Activated T-helper 1 cell treated with anti-CD3 and anti-CD28 coated beads, Interleukin-2, amount 50 U/mL, for 16 hours (primary cell): ENCODE measurements at places on chromosomes 16 and 17.

GRCh38 chr16:4868026-4868425 lies 20.7 kb downstream of the UBN1 start:
- no peak for DNase-seq

- DNase-seq = no peak
Measured at GRCh38 chr16:66605979-66606751, 1.7 kb downstream of the CMTM3 start.

DNA sequence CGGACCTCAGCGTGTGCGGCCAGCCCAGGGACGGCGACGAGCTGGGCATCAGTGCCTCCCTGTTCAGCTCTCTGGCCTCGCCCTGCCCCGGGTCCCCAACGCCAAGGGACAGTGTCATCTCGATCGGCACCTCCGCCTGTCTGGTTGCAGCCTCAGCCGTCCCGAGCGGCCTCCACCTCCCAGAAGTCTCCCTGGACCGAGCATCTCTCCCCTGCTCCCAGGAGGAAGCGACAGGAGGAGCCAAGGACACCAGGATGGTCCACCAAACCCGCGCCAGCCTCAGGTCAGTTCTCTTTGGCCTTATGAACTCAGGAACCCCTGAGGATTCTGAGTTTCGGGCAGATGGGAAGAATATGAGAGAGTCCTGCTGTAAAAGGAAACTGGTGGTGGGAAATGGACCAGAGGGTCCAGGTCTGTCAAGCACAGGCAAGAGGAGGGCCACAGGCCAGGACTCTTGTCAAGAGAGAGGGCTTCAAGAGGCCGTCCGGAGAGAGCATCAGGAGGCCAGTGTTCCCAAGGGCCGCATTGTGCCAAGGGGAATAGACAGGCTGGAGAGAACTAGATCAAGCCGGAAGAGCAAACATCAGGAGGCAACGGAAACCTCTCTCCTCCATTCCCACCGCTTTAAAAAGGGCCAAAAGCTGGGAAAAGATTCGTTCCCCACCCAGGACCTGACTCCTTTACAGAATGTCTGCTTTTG lies 825 bp downstream of the HASPIN start:
- no peak for DNase-seq

DNA sequence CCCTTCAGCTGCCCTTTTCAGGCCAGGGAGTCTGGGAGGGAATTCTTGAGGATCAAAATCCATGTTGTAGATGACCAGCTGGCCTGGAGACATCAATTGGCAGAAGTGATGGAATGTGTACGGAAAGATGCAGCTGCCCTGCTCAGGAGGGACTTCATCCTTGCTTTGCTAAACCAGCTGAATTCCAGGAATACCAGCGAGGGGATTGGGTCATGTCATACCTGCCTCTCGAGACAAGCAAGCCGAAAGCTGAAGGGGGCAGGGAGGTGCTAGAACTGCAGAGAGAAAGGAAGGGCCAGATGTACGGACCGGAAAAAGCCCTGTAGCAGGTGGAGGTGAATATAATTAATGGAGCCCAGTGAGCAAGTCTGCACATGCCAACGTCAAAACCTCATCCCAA lies 25.6 kb upstream of the NTN1 start:
- DNase-seq = no peak

- no peak for DNase-seq
Measured at GRCh38 chr16:78438632-78439031, 339.2 kb downstream of the WWOX start.

- no peak for DNase-seq
Measured at GRCh38 chr16:17470182-17470907, 415 bp downstream of the XYLT1 start.

- no peak for DNase-seq
Measured at GRCh38 chr16:57628783-57629293, 408 bp downstream of the ADGRG1 start.

GRCh38 chr16:50684823-50685461 lies 3.8 kb upstream of the SNX20 start:
- DNase-seq = no peak
